ENCODE measurements at places on chromosomes 1 and 21. TPM values are rescaled to one million over a fixed set of nuclear protein-coding genes. Genes with fewer than 3 reads are reported as not detected.

Gene BEND5
- total RNA-seq, result 1.5 TPM

Gene HSD3B1
- not detected for total RNA-seq

Gene MYCL
- 0.32 TPM for total RNA-seq

Gene UBXN10
- 0.29 TPM for total RNA-seq

Gene NCAM2
- 0.93 TPM for total RNA-seq

Gene MINDY1
- total RNA-seq, result 18.6 TPM

Gene MAP3K21
- 0.96 TPM for total RNA-seq

Gene IGSF21
- 2.6 TPM for total RNA-seq

Gene WDR64
- total RNA-seq, result not detected

Gene FTCD
- total RNA-seq, result 0.32 TPM

Gene NMNAT2
- 20.5 TPM for total RNA-seq

Gene ZMYND12
- 1.3 TPM for total RNA-seq

Gene NUP210L
- not detected for total RNA-seq

All from mesenteric fat pad (tissue), 1 donor.